Immature natural killer cell (primary cell): ENCODE measurements at places on chromosomes 11 and 22. TPM values are rescaled to one million over a fixed set of nuclear protein-coding genes. Genes with fewer than 3 reads are reported as not detected.
A peak's percentile ranks its signal among the peaks of the same experiment; 100 is the strongest.

DNA sequence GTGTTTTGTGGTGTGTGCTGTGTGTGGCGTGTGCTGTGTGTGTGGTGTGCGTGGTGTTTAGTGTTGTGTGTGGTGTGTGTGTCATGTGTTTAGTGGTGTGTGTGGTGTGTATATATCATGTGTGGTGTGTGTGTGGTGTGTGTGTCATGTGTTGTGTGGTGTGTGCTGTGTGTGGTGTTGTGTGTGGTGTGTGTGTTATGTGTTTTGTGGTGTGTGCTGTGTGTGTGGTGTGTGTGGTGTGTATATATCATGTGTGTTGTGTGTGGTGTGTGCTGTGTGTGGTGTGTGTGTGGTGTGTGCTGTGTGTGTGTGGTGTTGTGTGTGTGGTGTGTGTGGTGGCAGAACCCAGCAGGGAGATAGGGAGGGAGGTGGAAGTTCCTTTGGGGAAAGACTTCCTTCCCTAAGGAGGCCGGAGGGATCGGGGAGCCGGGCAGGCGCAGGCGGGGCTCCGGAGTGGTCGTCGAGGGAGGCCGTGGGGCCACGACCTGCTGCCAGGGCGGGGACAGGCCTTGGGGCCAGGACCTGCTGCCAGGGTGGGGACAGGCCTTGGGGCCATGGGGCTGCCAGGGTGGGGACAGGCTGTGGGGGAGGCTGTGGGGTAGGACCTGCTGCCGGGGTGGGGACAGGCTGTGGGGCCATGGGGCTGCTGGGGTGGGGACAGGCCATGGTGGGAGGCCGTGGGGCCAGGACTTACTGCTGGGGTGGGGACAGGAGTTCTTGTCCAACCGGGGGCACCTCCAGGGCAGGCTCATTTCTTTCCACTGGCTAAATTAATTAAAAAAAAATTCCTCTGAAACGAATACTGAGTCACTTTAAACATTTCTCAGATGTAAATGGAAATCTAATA lies 15.2 kb downstream of the PIM3 start:
- DNase-seq: no peak

DNA sequence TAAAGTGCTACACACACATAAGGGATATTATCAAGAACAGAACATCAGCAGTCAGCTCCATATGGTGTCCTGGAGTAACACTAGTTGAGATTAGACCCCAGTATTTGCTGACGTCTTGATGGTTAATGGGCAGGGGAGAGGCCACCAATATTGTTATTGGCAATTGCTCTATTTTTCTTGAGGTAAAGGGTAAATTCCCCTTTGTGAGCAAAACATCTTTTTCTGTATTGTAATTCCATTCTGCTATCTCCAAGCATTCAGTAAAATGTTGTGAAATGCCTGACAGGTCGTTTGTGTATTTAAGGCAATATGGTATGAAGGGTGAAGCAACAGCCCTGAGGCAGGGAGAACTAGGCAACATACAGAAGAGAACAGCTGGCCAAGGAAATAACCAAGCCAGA lies 21.9 kb downstream of the PC start:
- DNase-seq: no peak

DNA sequence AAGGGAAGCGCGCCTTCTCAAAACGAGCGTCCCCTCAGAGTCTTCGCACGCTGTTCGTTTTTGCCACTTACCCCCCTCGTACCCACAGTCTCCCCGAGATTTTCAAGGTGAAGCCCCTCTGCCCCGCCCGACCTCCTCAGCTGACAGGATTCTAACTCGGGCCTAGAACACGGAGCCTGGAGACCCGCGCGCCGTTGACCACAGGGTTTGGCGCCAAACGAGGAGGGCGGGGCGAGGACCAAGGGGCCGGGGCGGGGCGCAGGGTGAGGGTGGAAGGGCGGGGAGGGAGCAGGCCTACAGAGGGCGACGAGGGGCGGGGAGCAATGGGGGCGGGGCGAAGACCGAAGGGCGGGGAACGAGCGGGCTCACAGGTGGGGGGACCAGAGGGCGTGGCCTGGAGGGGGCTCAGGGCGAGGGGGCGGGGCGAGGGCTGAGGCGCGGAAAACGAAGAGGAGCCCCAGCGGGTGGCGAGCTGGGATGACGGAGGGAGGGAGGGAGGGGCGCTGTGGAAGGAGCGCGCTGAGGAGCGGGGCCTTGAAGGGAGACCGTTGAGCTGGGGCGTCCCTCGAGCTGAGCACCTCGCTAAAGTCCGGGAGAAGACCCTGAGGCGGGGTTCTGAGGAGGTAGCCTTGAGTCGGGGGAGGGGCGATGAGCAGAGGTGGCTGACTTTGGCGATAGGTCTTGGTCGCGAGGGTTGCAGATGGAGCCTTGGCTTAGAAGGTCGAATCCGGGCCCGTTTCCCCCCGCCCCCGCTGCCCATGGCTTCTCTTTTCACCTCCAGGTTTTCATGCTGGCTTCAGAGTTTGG lies at the start of gene DMC1:
TSS of gene DMC1 (minus strand) at position 212 of the 807 bp plus-strand sequence. CDS start 1,927 bp downstream, outside the sequence.
- peak; percentile 82 for DNase-seq

DNA sequence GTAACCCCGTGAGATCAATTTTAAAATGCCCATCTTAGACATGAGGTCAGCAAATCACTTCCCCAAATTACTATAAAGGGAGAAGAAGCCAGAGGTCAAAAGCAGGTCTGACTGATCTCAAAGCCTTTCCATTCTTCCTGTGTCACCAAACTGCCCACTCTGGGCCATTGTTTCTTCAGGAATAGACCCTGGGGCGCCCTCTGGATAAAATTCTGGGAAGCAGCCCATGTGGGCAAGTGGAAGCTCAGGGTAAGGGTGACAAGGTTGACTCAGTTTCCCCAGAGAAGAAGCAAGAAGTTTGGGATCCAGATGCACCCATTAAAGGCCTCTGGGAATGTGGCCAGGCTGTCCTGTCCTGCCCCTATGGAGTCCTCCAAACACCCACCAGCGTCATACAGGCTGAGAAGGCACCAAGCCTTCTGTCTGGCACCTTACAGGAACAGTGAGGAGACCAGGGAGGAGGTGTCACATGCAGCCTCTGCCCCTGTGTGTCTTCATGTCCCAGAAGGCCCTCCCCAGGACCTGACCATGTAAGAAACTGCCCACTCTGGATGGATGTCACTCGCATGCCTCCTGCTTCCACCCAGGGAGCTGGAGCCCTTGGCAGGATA lies 50.1 kb downstream of the CHST1 start:
- no peak for DNase-seq

APOA1 gene
- 0.53 TPM for polyA plus RNA-seq

DNA sequence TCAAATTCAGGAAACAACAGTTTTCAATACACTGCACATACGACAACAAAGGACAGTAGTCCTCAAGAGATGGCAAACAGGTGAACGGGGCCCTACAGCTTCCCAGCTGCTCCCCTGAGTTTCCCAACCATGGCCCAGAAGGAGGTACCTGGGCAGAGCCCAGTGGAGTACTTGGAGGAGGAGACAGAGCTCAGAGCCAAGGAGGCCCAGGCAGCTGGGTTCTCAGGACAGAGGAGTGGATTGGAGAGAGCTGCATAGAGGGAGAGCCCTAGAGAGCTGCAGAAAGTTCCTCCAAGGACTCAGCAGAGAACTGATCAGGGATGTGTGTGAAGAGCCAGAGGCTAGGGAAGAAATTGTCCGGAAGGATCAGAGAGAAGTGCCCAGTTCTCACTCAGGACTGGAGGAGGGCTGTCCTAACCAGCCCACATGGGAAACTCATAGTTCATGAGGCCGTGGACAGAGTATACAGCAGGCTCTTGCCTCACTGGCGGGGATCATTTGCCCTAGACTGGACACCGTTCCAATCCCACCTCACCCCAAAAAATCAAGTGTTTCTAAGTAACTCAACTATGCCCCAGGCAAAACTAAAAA lies 7.6 kb upstream of the ASCL2 start:
- no peak for DNase-seq

- peak; percentile 86 for DNase-seq
These were observed 9.7 kb upstream of the AHNAK start for GRCh38 chr11:62556108-62556874.

DNA sequence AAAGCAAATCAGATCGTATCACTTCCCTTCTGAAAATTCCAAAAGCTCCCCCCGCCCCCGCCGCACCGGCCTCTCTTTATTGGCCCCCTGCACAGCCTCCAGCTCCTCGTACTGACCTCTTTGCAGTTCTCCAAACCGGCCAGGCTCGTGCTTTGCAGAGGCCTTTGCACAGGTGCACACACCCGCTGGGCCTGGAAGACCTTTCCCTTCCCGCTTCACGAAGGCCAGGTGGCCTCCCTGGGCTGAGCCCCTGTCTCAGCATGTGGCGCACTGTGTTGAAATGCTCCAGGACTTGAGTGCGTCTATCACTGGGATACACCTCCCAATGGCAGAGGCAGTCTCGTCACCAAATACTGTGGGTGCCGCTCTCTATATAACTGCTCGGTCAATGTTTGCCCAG lies 13.2 kb upstream of the ADA2 start:
- no peak for DNase-seq

CHRNA10 gene
- polyA plus RNA-seq: 0.26 TPM

DNA sequence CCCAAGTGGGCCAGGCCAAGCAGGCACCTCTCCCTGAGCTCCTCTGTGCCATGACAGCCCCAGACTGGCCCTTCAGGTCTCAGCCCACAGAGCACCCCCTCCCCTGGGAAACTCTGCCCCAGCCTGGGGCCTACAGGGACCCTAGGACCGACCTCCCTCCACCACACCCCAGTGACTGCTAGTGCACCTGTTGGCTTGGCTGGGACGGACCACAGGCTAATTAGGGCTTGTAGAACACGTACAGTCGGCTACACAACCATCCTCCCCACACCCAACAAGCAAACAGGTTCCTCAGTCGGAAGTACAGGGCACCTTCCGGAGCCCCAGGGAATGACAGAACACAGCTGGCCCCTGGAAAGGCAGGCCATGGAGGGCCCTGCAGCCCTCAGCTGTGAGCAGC lies 4.3 kb downstream of the SBF1 start:
- DNase-seq: no peak

TEF gene
- polyA plus RNA-seq: 1.4 TPM

DNA sequence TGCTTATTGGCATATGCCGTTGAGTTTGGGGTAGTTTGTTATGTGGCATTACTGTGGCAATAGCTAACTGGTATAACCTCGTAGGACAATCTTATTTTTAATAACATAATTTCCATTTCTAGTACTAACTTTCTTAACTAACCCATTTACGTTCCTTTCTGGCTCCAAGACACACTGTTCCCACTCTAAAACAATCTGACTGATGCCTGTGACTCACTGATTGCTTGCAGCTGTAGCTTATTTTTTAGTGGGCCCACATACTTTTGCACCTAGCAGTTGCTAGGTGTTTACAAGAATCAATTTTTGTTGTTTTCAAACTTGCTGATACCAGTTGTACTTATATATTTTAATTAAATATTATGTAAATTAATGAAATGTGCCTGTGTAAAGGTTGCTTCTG lies 52.2 kb downstream of the FAT3 start:
- no peak for DNase-seq

PVALB gene
- not detected for polyA plus RNA-seq

DNA sequence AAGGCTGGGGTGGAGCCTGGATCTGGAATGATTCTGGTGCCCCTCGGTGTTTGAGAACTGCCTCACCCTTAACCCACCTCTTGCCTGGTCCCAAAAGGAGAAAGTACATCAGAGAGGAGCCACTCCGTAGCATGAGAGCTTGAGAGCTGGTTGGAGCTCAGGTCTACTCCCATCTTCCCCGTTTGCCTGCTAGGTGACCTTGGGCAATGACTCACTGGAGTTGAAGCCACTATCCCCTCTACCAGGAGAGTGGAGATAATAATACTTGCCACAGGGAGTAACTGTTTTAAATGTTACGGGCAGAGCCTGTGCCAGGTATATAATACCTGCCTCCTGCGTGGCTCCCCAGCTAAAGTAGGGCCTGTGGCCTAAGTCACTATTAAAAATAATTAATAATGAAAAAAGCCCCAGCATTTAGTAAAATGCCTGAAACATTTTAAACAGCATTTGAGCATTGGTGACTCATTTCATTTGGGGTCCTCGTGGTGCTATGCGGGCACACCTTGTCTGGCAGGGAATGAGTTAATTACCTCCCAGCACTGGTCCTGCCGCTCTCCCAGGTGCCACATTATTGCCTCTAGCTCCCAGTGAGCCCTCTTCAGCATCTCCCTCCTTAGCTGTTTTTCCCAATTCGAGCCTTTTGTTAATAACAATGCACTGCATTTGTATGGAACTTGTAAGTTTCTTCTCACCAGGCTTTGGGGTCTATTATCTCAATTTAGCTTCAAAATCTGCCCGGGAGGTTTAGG lies 22.5 kb downstream of the CYTH4 start:
- DNase-seq: no peak

GPR83 gene
- polyA plus RNA-seq: not detected

SLC22A8 gene
- polyA plus RNA-seq: not detected

DNA sequence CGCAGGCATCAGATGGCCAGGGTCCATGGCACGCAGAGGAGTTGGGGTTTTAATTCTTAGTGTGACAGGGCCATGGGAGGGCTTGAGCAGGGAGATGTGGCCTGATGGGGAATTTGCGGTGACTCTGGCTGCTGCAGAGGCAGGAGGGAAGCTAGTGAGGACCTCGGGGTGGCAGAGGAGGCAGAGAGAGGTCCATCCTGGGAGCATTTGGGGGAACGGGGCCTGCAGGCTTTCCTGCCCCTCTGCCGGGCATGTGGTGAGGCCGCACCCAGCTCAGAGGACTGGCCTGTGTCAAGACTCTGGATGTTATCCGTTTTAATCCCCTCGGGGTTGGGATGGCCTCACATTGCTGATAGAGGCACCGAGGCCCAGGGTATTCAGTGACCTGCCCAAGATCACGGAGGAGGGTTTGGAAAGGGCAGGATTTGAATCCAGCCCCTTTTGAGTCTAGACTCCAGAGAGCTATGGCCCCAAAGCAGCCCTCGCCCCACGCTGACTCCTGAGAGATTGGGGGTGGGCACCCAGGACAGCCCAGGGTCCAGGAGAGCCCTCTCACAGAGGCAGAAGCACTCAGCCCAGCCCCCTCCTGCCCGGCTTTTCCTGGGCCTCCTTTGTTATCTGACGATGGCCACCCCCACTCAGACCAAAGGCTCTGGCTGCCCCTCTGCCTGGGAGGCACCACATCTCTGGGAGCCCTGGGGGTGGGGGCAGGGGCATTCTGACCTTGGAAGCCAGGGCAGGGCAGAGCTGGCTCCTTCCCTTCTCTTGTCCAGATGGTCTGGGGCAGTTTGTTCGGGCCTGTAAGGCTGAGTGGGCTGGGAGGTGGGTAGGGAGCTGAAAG lies 13.9 kb downstream of the MGAT3 start:
- DNase-seq: no peak

DNA sequence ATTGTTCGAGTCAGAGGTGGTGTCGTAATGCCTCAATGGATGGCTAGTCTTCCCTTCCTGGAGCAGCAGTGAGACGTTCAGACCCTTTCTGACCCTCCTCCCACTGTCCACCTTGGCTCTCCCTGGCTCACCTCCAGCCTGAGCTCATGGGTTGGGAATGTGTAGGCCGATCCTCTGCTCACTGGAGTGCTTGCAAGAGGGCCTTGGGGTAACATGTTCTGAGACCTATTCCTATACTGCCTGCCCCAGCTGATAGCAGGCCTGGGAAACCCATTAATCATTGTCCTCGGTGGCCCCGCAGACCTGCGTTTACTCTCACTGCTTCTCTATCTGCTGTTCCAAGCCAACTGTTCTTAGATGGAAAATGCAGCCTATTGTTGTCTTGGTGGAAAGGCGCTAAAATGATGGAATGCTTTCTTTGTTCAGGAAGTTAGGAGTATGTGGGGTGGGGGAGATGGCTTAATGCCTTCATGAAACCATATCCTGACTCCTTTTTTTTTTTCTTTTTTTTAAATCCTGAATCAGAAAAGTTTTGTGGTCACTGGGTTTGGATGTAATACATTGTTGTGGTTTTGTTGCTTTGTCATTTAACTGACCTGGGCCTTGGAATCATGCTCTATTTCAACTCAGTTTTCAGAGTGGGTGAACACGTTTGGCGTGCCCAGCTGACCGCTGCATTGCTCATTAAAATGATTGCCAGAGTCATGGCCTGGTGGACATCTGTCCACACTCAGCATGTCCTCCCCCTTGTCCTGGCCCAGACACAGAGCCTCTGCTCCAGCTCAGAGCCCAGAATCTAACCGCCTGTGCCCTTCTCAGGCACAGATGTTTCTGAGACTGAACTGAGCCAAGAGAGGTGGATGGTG lies 72.5 kb downstream of the MICAL2 start:
- no peak for DNase-seq
